ENCODE measurements at places on chromosomes 5 and 9.
A peak's percentile ranks its signal among the peaks of the same experiment; 100 is the strongest.

DNA sequence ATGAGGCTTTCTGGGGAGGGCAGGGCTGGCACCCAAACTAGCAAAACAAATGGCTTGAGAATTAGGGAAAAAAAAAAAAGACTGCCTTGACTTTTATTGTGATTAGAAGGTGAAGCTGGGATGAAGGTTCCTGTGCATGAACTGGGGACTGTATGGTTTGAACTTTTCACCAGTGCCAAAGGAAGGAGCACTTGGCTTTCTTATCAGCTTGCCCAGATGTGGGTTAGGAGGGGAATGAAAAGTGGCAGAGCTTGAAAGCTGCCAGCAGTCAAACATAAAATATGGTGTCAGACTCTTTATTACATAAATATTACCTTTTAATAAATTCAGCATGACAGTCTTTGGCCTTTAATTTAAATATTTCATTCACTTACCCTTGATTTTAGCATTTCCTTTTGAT is 182.5 kb downstream of the PSAT1 start:
- DNase-seq: no peak

- no peak for DNase-seq
Observed at GRCh38 chr5:106956886-106957285, 713.9 kb downstream of the EFNA5 start.

GRCh38 chr5:72922422-72922821 is 33.4 kb upstream of the FCHO2 start:
- DNase-seq: no peak

DNA sequence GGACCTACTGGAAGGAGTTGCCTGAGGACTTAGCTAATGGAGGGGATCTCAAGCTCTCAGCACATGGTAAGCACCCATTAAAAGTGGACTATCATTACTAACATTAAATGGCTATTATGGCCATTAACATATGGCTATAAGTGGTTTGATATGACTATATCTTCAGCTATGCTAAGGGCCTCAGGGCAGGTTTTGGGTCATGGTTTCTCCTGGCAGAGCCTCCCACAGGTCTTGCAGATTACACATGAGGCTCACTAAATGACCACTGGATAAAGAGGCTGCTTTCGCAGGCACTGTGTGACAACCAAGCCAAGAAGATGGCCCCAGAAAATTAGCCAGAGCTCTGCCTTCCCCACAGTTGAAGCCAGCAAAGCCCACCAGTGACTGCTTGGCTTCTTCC is 15.4 kb downstream of the CCNJL start:
- DNase-seq: no peak

- no peak for DNase-seq
Observed at GRCh38 chr5:40560474-40561110, 119.1 kb upstream of the PTGER4 start.

DNA sequence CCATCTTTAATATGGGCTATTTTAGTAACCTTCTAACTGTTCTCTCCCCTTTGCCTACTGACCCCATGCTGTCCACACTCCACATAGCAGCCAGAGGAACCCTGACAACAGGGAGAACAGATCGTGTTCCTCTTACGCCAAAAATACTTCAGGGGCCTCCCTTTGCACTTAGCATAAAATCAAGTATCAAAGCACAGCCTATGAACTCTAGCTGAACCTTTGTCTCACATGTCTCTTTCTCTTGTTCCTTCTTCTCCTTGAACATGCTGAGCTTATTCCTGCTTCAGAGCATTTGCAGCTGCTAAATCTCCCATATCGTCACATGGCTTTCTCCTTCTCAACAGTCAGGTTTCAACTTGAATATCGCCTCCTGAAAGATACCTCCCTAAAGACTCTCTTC is 698.8 kb upstream of the C9orf72 start:
- DNase-seq: no peak

DNA sequence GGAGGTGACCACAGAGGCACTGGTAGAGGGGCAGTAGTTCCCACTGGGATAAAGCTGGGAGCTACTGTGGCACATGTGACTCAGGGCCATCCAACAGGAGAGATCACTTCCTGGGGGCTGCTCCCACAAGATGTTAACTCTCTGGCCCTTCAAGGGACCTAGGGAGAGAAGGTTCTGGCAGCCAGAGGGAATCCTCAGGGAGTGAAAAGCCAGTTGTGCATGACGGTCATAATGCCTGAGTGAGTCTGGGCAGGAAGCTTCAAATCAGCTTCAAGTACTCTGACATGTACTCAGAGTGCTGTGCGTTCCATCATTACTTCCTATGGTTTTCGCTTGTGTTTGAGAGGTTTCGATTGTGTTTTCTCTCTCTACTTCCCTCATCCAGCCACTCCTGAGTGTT is 388.5 kb downstream of the GABRG2 start:
- no peak for DNase-seq

DNA sequence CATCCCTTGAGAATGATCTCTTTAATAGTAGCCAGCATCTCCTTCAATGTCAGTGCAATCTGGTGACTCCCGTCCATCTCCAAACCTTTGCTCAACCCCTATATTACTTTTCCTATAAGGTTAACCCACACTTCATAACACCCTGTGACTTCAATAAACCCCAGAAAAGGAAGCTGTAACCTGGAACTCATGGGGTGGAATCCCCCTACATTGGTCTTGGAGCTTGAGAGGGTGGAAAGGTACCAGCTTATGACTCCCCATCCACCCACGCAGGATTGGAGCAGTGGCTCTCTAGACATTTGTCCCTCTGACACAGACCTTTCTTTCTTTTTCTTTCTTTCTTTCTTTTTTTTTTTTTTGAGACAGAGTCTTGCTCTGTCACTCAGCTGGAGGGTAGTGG is 54.7 kb upstream of the ZFR start:
- no peak for DNase-seq

GRCh38 chr5:169176709-169177694 is 123.9 kb downstream of the SLIT3 start:
- no peak for DNase-seq

DNA sequence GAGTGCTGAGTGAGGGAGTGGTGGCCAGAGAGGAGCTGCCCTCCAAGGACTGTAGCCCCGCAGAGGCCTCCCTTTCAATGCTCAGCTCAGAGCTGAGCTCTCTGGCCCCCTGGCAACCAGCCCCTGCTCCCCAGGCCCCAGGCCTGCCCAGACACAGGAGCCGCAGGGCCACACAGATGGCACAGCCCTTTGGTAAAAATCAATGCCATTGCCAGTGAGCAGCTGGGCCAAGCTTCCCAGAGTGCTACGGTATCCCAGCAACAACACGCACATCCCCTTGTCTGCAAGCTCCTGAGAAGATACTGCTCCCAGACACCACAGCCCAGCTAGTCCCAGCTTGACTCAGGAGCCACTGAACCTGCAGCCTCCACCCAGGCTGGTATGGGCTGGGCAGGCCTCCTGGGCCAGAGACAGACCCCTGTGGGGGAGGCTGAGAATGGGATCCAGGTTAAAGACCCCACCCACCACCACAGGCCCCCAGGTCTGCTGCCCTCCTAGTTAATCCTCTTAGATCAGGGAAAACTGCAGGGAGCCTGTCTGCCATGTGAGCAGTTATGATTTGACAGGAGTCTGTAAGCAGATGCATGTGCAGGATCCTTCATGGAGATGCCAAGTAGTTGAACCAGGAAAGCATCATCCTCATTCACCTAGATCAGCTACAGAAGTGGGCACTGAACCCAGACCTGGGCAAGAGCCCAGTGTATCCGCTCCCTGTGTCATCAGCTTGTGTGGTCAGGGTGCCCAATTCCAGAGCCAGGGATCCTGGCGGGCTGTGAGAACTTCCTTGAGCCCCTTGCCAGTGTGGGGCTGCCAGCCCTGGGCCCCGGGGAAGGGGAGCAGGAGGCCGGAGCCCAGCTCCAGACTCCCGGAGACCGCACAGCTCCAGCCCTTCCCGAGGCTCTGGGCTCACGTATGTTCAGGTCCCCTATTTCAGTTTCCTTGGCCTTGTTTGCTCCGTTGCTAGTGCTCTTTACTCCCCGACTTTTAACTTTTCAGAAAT is 26.7 kb upstream of the ADAMTS2 start:
- no peak for DNase-seq

DNA sequence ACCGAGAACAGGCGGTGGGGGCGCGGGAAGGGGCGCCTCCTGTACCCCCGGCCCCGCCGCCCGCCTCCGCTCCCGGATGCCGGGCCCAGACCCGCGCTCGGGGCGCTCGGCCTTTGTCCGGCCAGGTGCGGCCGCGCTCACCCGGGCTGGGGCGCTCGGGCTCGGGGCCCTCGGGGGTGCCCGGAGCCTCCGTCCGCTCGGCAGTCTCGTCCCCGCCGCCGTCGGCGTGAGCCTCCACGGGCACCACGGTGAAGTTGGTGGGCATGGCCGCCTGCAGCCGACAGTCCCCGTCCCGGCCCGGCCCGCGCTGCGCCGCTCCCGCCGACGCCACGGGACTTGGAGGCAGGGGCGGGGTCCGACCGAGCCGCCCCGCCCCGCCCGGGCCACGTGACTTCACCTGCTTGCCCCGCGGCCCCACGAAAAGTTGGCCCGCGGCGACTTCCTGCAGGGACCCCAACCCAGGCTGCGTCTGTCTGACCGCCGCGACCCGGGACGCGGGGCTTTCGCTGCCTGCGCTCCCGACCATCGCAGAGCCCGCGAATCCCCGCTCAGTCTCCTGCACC is at the start of gene SLC12A7:
Gene SLC12A7, minus strand, starts transcription at position 337 of the 563 bp plus-strand sequence. Its CDS starts 72 bp downstream, at position 265.
- peak; percentile 78 for DNase-seq

DNA sequence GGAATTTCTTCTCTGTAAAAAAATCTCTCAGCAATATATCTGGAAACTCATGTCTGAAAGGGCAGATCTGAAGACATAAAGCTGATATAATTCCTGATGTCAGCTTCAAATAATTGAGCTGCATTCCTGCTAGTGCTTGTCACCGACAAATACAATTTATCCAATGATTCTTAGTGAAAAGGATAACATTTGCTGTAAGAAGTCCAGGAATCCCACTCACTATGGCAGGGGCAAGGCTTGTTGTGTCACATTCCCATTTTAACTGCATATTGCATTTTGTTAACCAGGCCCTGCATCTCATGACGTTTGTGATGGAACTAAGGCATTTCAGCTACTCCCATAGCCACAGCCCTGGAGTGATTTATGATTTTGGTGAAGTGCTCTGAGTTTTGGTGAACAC is 160.1 kb upstream of the DAB2 start:
- no peak for DNase-seq

- DNase-seq: no peak
Observed at GRCh38 chr5:765948-766631, 18.4 kb downstream of the ZDHHC11B start.

DNA sequence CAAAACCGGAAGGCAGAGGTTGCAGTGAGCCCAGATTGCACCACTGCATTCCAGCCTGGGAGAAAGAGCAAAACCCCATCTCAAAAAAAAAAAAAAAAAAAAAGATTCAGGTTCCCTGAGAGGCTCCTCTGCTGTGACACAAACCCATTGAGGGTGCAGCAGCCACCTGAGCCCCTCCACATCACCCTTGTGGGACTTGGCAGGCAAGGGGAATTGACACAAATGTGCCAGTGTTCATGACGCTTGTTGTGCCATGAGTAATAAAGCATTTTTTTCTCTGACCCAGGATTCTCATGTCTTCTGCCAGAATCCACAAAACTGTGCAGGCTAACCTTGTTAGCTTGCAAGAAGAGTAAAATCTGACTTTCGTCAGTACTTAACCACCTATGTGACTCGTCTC is 149.6 kb downstream of the TTC39B start:
- no peak for DNase-seq

DNA sequence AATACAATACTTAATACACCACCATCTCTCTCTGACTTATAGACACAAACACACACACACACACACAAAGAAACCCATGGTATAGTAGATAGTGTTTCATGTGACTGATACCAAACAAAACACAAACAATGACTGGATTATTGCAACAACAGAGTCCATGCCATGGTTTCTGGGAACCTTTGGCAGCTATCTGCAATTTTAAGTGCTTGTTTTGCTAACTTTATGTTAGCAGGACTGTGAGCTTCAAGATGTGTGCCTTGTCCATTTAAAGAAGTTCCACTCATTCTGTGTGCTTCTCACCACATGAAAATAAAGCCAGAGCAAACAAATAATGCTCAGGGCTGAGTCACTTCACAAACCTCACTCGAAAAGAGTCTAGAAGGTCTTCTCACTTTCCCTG is 15.1 kb upstream of the LURAP1L start:
- DNase-seq: no peak

DNA sequence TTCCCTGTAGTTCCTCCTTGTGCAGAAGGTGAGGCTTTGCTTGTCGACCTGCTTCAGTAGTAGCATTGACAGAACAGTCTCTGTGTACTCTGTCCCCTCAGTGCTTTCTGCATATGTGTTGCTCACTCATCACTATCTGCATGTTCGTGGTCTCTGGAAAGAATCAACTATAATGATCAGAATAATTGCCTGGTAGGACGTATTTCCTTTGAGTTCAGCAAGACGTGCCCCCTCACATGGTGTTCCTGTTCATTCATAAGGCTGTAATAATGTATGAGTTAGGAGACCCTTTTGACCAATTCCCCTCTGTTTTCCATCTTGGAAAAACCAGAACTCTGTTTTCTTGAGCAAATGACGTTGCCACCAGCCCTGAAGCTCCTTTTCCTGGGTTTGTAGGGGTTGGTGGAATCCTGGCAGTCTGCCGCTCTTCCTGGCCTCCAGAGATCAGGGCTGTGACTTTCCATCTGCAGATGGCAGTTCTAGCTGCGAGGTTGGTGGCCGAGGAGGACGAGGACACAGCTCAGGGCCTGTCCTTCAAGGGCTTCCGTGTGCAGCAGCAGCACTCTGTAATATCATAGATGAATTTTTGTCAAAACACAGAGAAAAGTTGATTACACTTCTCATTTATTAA is 61.9 kb downstream of the EXOSC2 start:
- no peak for DNase-seq

DNA sequence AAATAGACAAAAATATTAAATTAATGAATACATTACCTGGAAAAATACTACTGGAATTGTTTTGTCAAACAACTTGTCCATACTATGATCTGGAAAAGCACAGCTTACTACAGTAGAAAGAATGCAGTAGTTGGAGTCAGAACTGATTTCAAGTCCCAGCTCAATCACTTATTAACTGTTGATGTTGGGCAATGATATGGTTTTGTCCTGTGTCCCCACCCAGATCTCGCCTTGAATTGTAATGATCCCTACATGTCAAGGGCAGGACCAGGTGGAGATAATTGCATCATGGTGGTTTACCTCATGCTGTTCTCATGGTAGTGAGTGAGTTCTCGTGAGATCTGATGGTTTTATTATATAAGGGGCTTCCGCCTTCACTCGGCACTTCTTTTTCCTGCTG is 247.5 kb downstream of the CD180 start:
- no peak for DNase-seq

DNA sequence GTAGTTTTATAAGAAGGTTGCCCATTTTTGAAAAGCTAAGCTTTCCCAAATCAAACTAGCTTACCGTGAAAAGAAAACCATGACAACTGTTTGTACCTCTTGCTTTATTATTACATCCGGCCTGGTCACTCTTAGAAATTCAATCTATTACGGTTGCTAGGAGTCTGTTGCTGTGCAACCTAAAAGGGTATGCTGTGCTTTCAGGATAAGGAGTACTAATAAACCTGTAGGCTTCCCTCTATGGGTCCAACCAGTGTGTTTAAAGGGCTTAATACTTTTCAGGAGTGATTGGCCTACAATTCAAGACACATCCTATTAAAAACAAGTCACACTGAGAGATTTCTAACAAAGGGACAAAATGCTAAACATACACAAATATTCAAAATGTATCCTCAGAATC is 27.1 kb downstream of the RFX3 start:
- peak; percentile 19 for DNase-seq

- DNase-seq: no peak
Observed at GRCh38 chr5:10761933-10762775, 1.1 kb upstream of the DAP start.

- DNase-seq: no peak
Observed at GRCh38 chr9:87889882-87890252, 7.2 kb downstream of the SPATA31E1 start.

GRCh38 chr9:89853161-89853560 is 248.3 kb downstream of the GADD45G start:
- DNase-seq: no peak

All from T47D (cell line).